Fibroblast of skin of left biceps (primary cell): ENCODE measurements at places on chromosomes 12 and 14.

- DNase-seq: no peak
Measured at GRCh38 chr12:52254180-52254964, 20.1 kb upstream of the KRT86 start.

GRCh38 chr12:104669089-104669721 lies 212.5 kb downstream of the CHST11 start:
- no peak for DNase-seq

DNA sequence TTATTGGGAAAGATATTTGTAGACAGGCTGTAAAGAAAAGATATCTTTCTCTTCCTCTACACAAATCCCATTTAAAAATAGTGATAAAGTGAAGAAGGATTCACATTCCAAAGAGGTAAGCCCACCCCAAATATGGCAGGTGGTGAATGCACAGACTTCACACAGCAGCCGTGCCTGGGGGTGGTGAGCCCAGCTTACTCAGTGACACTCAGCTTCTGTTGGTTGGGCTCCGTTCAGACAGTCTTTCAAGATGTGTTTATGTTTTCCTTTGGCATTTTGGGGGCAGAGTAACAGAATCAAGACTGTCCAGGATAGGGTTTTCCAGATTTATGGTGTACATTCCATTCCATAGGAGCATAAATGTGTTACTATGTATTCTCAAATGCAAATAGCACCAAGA lies 4.1 kb upstream of the COL2A1 start:
- no peak for DNase-seq

GRCh38 chr12:75751769-75752471 lies 240.5 kb upstream of the KRR1 start:
- no peak for DNase-seq

DNA sequence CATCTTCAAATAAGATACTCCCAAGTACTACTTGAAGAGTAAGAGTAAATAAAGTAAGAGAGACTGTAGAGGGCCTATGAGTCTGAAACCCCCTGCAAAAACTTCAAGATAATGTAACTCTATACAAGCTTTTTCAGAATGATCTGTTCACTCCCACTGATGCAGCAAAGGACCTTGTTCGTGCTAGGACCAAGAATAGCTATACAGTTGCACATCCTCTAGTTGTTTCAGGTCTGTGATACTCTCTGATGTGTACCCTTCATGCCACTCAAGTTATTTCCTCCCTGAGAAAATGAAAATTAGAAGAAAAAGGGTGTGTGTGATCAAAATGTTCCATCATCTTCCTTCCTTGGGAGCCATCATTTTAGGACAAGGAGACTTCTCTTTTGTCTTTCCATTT lies 204.4 kb downstream of the ALX1 start:
- DNase-seq: no peak

GRCh38 chr12:132873724-132874123 lies 13.7 kb downstream of the CHFR start:
- DNase-seq: no peak
